ENCODE measurements at places on chromosomes 11 and 22.

GRCh38 chr11:74138572-74138971, 32.2 kb downstream of the C2CD3 start:
- DNase-seq: no peak

- no peak for DNase-seq
Observed at GRCh38 chr11:1384199-1384970, 5.3 kb upstream of the BRSK2 start.

- DNase-seq: no peak
Observed at GRCh38 chr11:115590254-115590653, 86.0 kb upstream of the CADM1 start.

DNA sequence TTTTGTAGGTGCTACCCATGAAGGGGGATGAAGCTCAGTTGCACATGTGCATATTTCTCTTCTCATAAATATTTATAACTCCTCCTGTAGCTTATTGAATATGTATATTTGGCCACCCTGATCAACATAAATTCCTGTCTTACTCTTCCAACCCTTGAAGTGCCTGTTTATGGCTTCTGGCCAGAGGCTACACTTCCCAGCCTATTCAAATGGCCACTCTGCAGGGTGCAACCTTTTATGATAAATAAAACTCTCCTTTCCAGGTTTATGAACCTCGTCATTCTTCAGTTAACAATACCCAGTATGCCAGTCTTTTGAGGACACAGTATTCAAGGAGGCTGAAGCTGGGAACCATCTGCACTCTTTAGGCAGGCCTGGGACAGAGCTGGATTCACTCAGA, 2.6 kb upstream of the RTL6 start:
- DNase-seq: no peak

- no peak for DNase-seq
Observed at GRCh38 chr22:42001121-42001520, 2.5 kb downstream of the WBP2NL start.

DNA sequence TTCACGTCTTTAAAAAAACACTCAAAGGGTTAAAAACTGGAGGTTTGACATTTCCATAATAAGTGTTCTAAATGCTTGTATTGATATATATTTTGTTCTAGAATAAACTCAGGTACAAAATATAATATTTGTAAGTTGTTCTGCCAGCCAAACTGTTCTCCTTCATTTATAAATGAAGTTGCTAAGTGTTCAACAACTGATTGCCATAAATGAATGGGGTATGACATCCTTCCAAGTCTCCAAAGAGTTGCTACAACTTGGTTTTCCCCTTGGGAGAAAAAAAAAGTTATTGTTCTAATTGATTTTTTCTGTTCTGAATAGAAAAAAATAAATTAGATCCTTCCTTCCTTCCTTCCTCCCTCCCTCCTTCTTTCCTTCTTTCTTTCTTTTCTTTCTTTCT, 65.4 kb upstream of the BLID start:
- no peak for DNase-seq

- DNase-seq: no peak
Observed at GRCh38 chr11:36456156-36456555, 53.9 kb downstream of the TRAF6 start.

DNA sequence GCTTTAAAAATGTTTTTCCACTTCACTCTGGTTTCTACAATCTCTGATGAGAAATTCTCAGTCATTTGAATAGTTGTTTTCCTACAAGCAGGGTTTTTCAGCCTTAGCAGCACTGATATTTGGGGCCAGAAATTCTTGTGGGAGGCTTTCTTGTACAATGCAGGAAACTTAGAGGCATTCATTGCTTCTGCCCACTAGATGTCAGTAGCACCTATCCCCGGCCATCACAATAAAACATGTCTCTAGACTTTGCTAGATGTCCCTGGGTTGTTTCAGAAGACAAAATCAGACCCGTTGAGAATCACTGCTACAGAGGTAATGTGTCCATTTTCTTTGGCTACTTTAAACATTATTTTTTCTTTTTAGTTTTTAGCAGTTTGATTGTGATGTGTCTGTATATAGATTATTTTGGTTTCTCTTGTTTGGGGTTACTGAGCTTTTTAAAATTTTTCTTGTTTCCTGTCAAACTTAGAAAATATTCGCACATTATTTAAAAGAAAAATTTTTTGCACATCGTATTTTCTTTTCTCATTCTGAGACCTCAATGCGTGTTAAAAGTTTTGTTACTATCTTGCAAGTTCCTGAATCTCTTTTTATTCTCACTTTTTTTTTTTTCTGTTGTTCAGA, 60.8 kb upstream of the CCDC179 start:
- DNase-seq: no peak

DNA sequence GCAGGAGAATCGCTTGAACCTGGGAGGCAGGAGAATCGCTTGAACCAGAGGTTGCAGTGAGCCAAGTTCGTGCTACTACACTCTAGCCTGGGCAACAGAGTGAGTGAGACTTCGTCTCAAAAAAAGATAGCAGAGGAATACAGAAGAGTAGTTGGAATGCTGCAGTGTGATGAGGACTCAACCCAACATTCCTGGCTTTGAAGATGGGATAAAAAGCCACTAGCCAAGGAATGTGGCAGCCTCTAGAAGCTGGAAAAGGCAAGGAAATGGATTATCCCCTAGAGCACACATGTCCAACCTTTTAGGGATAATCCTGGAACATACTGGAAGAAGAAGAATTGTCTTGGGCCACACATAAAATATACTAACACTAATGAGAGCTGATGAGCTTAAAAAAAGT, 13.9 kb downstream of the SLC25A17 start:
- DNase-seq: no peak

DNA sequence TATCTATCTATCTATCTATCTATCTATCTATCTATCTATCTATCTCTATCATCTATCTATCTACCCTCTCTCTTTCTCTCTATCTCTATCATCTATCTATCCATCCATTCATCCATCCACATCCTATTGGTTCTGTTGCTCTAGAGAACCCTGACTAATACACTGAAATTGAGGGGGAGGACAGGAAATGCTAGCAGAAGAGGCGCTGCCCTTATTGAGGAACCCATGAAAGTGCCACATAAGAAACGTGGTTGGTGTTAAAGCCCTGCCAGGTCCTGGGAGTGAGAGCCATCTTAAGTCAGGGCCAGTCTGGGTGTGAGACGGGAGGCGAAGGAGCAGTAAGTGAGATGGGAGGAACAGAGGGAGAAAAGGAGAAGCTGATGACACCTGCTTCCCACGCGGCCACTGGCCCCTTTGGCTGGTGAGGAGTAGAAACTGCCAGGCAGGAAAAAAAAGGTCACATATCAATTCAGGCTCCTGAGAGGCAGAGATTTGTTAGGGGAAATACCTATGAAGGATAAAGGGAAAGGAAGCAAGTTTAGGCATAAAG, 87.9 kb upstream of the PLET1 start:
- DNase-seq: no peak

DNA sequence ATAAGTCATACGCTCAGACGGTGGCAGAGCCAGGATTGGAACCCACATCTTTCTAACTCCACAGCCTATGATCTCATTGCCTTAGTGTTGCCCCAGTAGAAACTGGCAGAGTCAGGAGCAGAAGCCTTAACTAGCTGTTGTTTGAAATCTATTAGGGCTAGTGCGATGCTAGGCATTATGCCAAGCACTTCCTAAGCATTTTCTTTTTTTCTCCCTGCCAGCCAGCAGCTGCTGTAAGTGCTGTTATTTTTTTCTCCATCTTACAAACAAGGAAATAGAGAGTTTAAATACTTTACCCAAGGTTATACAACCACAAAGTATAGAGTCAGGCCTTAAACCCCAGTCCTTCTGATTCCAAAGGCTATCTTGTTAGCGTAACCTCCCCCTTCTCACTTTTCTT, 161.0 kb upstream of the SORL1-AS1 start:
- no peak for DNase-seq

GRCh38 chr11:17635551-17635938, 83.8 kb upstream of the MYOD1 start:
- no peak for DNase-seq

DNA sequence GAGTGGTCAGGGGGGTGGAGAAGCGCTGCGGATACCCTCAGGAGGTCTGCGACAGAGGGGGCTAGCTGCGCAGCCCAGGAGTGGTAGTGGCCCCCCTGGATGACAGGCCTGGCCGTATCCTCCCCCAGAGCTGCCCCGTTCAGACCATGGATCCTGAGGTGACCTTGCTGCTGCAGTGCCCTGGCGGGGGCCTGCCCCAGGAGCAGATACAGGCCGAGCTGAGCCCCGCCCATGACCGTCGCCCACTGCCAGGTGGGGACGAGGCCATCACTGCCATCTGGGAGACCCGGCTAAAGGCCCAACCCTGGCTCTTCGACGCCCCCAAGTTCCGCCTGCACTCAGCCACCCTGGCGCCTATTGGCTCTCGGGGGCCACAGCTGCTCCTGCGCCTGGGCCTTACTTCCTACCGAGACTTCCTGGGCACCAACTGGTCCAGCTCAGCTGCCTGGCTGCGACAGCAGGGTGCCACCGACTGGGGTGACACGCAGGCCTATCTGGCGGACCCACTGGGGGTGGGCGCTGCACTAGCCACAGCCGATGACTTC, 505 bp downstream of the NUDT22 start:
- DNase-seq: no peak

- no peak for DNase-seq
Observed at GRCh38 chr22:31044262-31044861, 36.8 kb upstream of the SMTN start.

- DNase-seq: no peak
Observed at GRCh38 chr22:43479301-43479950, 67.6 kb downstream of the MPPED1 start.

- DNase-seq: no peak
Observed at GRCh38 chr22:46058591-46059519, 81.9 kb upstream of the WNT7B start.

GRCh38 chr22:46803031-46803880, 40.8 kb downstream of the TBC1D22A start:
- DNase-seq: no peak

DNA sequence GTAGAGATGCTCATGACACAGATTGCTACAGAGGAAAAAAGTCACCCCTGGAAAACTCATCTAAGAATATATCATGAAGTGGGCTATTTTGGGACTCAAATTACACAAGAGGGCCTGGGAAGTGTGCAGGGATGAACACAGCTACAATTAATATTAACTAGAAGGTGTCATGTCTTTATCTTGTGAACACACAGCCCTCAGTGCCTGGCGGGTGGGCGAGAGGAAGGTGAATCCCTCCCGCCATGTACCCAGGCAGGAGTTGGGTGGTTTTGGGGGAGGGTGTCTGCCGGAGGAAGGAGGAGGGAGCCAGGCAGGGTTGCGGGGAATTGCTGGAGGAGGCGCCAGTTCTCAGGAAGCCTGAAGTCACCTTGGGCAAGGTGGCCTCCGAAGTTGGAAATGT, 5.1 kb upstream of the FAM83F start:
- DNase-seq: no peak

- no peak for DNase-seq
Observed at GRCh38 chr11:89442801-89443200, 48.4 kb downstream of the NOX4 start.

DNA sequence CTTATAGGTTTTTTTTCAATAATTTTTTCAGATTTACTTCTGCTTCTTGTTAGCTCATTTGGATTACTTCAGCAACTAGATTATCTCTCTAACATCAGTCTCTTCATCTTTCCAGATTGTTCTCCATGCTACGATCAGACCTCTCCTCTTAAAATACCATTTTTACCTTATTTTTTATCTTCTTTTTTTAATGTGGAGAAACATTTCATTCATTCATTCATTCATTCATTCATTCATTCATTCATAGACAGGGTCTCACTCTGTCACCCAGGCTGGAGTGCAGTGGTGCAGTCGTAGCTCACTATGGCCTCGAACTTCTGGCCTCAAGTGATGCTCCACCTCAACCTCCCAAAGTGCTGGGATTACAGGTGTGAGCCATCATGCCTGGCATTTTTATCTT, 189.4 kb downstream of the UVRAG start:
- DNase-seq: no peak

DNA sequence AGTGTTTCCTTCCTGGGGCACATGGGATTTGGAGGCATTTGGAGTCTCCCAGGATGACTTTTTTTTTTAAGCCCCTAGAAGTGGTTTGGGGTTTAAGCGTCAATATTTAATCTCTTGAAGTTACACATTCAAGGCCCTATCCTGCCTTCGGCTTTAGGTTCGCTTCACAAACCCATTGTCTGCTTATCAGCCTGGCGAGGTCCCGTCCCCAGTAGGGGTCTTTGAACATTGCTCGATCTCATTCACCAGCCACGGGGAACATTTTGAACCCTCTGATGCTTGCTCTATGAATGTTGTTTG, 75.9 kb downstream of the KCNQ1 start:
- DNase-seq: no peak

DNA sequence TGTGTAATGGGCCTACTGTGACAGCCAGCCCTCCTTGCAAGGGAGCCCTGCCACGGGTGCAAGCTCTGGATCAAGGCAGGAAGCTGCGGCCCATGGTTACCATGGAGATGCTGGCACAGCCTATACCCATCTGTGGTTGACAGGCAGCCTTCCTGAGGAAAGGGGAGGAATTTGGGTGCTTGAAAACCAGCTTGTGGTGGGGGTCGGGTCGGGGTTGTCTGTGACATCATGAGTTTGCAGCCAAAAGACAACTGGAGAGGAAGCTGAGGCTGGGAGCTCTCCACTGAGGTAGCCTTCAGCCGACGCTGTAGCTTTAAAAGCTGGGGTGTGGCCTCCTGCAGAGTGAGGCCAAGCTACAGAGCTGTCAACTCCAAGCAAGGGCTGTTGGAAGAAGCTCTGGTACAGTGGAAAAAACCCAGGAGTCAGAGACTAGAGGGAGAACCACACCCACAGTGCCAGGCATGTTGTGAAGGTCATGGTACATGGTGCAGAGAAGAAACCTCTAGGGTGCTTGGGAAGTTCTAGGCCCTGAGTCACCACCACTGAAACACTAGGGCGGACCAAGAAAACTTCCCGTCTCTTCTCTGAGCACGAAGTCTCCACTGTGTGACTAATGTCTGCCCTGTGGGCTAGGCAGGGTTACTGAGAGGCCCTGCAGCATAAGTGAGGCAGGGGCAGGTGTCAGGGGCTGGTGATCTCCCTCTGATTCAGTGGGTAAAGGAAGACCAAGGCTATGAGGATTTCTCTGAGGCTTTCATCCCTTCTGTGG, 10.8 kb upstream of the LDHA start:
- no peak for DNase-seq

- no peak for DNase-seq
Observed at GRCh38 chr22:33300165-33300564, 242.0 kb upstream of the SYN3 start.
